ENCODE measurements at places on chromosomes 7 and 10. TPM values are rescaled to one million over a fixed set of nuclear protein-coding genes. Genes with fewer than 3 reads are reported as not detected.

DNA sequence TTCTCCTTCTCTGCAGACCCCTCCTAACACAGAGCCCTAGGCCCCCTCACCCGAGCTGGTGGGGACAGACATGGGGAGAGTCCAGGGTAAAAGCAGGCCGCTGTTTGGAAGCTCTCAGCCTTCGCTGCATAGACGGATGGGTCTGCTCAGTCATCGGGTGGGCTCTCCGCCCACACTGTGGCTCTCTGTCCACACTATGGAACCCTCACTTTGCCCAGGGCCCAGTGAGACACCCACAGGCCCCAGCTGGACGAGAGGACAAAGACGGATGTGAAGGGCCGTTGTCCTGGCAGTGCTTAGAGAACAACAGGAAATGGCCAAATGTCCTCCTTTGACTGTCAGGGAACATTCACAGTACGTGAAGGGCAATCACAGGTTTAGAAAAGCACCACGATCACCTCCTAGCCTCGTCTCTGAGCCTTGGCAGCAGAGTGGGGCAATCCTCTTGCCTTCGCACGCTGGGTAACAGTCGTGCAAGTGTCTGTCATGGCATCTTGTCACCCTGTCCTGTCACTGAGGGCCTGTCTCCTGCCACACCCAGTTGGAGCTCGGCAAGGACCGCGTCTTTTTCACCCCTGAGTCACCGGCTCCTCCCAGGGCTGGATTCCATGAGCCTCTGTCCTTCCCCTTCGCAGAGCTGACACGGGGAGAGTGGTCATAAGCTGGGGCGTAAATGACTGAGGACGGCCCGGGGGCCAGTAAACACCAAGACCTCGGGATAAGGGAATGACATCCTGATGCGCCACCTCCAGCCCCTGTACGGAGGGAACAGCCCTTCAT is 80.6 kb downstream of the PRKAG2 start:
- peak; percentile 78 for DNase-seq

GRCh38 chr7:150903606-150904005 is 51.3 kb downstream of the AOC1 start:
- DNase-seq, result peak; percentile 36

GRCh38 chr7:25877802-25878789 is 273.9 kb upstream of the NFE2L3 start:
- no peak for DNase-seq

- DNase-seq, result no peak
Measured at GRCh38 chr10:118900617-118901016, 128.9 kb upstream of the NANOS1 start.

DNA sequence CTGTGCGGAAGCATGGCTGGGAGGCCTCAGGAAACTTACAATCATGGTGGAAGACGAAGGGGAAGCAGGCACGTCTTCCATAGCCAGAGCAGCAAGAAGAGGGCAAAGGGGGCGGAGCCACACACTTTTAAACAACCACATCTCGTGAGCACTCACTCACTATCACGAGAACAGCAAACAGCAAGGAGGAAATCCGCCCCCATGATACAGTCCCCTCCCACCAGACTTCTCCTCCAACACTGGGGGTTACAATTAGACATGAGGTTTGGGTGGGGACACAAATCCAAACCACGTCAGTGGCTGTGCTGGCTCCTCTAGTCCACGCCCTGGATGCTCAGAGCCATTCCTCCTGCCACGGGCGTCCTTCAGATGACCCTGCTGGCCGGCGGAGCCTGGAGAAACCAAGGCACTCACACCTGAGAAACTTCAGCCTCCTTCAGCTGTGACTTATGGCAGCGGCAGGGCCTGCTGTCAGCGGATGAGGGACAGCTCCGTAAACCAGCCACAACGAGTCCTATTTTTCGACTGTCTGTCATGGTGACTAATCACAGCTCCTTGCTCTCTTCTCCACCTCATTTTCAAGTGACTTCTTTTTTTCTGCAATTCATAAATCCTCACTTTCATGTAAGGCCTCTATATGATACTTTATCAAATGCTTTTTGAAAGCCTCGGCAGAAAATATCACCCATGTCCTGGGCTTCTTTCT is 167.9 kb upstream of the PFKP start:
- DNase-seq, result no peak

WDFY4 gene
- total RNA-seq, result 0.96 TPM
